ENCODE measurements at places on chromosomes 12 and 14. TPM values are rescaled to one million over a fixed set of nuclear protein-coding genes. Genes with fewer than 3 reads are reported as not detected.

The ZC2HC1C gene
- total RNA-seq = 0.56 TPM

The NTS gene
- not detected for total RNA-seq

The NT5DC3 gene
- total RNA-seq = 9.5 TPM

The ACSS3 gene
- not detected for total RNA-seq

The IRAK3 gene
- total RNA-seq = 1.2 TPM

The VDR gene
- 16.8 TPM for total RNA-seq

The CHURC1 gene
- 70.0 TPM for total RNA-seq

The OR10G3 gene
- not detected for total RNA-seq

The KLRG1 gene
- total RNA-seq = not detected

The AQP6 gene
- total RNA-seq = 0.14 TPM

The VRTN gene
- total RNA-seq = not detected

The OTX2 gene
- not detected for total RNA-seq

The HOXC9 gene
- total RNA-seq = not detected

The USP44 gene
- total RNA-seq = 0.14 TPM

The GPR84 gene
- not detected for total RNA-seq

The PRR4 gene
- 1.6 TPM for total RNA-seq
